ENCODE measurements at places on chromosomes 3 and 15.

DNA sequence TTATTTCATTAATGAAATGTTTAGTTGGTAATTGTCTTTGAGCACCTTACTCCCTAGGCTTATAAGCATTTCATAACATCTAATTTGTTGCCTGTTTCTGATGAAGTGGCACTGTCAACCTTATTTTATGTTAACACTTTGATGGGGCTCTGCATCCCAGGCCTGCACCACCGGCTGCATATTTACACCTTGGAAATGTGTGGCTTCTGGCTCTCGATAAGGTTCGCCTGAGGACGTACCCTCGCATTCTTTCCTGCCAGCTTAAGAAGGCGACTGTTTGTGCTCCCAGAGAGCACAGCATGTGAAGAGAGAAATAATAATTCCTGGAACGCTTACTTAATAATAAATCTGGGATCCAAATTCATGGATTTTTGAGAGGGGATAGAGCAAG, 763.3 kb upstream of the CFAP20DC start:
- DNase-seq: no peak

DNA sequence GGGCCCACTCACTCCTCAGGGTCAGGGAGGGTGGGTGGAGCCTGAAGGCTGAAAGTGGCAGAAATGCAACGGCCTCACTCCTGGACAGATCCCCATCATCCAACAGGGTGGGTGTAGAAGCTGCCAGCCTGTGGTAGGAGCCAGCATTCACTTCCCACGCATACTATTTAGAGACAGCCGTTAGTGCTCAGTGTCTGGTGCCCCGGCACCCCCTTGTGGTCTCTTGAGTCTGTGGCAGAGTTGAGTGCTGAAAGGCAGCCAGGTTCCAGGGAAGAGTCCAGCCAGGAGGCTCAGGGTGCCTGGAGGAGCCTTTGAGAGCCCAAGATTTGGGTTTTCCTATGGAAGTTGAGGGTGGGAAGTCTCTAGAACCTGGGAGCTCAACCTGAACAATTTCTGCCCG, 2.1 kb upstream of the GNAT1 start:
- peak; percentile 43 for DNase-seq

DNA sequence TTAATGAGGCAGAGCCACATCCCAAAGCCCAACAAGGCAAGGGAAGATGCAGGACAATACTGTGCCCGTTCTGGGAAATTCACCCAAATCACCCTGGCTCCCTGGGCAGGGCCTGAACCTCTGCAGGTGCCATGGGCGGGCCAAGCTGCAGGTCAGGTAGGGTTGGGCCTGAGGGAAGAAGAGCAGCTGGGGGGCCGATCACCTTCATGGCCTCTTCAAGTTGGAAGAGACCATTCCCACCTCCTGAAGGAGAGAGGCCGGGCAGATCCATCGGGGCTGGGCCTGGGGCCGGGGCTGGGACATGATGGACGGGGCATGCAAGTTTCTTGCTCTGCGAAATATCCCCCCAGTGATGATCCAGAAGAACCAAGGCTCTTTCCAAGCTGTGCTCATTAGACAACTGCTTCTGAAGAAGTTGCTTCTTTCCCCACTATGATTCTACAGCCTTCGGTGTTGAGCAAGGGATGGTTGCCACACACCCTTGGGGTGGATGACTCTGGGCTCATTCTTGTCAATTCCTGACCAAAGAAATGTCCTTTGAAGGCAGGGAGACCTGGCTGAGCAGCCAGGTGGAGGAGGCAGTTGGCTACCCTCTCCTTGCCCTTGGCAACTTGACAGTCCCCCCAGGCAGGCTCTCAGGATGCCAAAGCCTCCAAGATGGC, 38.2 kb downstream of the KLHL25 start:
- DNase-seq: no peak

DNA sequence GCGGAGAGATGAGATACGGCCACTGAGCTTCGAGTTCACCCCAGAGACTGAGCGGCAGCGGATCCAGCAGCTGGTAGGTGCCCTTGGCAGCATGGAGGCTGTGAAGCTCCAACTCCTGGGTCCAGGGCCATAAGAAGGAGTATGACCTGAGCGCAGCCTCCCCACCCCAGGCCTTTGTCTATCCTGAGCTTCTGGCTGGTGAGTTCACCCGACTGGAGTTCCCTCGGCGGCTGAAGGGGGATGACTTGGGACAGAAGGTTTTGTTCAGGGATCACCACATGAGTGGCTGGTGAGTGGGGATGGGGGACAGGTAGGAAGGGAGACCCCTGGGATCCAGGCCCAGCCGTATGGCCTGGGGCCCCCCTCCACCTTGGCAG, 2.6 kb downstream of the PPM1M start:
- DNase-seq: no peak

- DNase-seq: no peak
Observed at GRCh38 chr15:78368651-78369050, 28.5 kb downstream of the CRABP1 start.

GRCh38 chr15:91075739-91076138, 24.3 kb upstream of the SV2B start:
- no peak for DNase-seq

GRCh38 chr3:114329823-114330222, 36.0 kb downstream of the TIGIT start:
- DNase-seq: no peak

DNA sequence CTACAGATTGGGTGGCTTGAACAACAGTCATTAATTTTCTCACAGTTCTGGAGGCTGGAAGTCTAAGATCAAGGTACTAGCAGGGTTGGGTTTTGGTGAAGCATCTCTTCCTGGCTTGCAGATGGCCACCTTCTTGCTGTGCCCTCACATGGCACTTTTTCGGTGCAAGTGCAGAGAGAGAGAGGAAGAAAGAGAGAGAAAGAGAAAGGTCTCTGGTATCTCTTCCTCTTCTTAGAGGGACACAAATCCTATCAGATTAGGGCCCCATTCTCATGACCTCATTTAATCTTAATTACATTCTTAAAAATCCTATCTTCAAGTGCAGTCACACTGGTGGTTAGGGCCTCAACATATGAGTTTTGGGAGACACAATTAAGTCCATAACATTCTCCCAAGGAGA, 167.1 kb downstream of the NFKBIZ start:
- DNase-seq: no peak

- DNase-seq: no peak
Observed at GRCh38 chr15:35673093-35673684, 127.2 kb upstream of the DPH6 start.

DNA sequence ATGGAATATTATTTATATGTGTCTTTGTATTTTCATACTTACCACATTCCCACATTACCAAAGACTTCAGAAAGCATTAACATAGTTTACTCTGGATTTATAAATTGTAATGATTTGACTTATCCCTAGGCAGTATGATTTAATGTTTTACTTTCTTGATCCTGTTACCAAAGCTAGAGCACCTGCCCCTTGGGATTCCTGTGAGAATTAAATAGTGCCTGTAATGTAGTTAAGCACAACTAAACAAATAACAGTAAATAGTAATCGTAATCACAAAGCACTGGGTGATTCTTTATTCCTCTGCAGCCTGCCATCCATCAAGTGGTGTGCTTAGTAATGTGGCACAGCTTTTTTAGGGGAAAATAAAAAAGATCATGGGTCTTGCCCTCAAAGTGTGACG, 39.1 kb downstream of the ATP2C1 start:
- no peak for DNase-seq

DNA sequence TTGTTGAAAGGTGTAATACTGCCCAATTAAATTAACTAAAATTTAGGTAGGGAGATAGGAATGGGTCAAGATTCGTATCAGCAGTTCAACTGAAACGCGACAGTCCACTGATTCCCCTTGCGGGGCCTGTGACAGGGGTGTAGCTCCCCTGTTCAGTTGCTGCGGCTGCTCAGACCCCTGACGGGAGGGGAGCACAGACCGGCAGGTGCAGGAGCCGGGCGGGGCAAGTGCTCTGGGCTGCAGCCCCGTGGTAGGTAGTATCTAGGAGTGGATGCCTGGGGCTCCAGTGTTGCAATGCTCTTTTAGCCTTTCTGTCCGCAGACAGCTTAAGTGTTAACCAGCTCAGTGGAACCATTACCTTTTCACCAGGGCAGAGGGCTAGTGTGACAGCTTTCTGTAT, 164.9 kb downstream of the ROBO2 start:
- no peak for DNase-seq

GRCh38 chr3:175885231-175885766, 1026.2 kb downstream of the NAALADL2 start:
- DNase-seq: no peak

DNA sequence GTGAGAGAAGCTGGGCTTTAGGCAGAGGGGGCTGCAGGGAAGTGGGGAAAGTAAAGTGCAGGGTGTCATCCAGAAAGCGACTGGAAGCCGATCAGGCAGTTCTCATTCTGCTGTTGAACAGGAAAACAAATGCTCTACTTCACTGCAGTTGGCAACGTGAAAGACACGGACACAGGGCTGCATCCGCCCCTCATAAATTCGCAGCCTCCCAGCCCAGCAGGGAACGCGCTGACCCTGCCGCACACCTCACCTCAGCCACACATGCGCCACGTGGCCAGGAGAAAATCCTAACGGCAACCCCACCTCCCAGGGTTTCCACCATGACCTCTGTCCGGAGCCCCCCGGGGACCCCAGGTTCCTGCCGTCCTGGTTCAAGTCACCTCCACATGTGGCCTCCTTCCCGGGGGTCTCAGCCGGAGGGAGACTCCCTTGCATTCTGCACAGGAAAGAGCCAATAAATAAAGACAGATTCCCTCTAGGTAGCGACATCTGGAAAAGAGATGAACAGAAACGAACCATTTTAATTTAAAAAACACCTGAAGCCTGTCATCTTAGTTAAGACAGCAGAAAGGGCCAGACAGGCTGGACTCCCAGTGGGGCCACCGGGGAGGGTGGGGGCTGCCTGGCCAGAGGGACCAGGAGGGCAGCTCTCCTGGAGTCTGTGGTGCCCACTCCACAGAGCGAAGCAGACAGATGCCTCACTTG, 118.7 kb downstream of the TMEM266 start:
- DNase-seq: no peak
